ENCODE measurements at places on chromosomes 3 and 15. TPM values are rescaled to one million over a fixed set of nuclear protein-coding genes. Genes with fewer than 3 reads are reported as not detected.

The RSRC1 gene
- 44.8 TPM for total RNA-seq

GRCh38 chr15:45523166-45523460, 558 bp upstream of the SLC30A4 start:
- no peak for DNase-seq

GRCh38 chr15:29704950-29705597, 117.2 kb downstream of the TJP1 start:
- no peak for DNase-seq

The CHST14 gene
- 10.1 TPM for total RNA-seq

The MAGEF1 gene
- total RNA-seq: 18.7 TPM

- DNase-seq: no peak
Observed at GRCh38 chr3:159185443-159186050, 383.7 kb downstream of the MFSD1 start.

Measured in activated B cell treated with CpG ODN at 0.5 μM for 24 hours (primary cell).